Activated CD4-positive, alpha-beta T cell treated with anti-CD3 and anti-CD28 coated beads for 24 hours (primary cell): ENCODE measurements at places on chromosomes 3 and 15.

DNA sequence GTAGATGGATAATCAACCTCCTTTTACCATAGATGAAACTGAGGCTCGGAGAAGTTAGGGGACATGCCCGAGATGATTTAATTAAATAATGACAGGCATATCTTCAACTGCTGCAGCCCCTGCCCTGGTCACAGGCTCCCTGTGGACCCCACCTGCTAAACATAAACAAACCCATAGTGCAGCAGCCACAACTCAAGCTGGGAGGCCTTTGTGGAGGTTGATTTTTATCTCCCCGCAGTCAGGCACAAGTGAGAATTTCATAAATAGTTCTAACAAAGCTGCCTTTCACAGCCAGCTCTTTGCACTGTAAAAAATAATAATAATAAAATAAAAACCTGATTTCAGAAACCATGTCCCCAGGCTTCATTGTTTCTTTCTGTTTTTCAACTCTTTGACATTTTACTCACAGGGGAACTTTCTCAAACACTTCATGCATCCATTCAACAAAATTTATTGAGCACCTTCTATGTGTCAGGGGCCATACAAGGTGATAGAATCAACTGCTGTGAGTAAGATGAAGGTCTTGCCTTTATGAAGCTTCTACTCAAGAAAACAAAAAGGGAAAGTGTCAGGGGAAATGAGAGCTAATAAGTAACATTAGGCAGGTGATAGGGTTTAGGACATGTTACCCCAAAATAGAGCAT is 393.6 kb upstream of the PROK2 start:
- DNase-seq, result no peak

DNA sequence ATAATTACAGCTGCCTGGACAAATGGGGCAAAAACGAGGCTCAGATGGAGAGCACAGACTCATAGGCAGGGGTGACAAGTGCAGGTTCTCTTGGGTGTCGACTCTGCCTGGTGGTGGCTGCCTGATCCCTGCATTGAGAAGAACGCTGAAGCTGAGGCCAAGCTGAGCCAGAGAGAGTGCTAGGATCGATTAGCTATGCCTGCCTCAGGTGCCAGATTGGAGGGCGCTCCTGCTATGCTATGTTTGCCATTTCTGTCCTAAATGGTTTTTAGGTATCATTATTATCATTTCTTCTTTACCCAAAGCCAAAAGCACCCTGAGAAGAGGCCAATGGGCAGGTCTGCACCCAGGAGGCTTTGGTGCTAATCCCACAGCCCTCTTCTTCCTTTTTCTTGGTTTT is 53.9 kb upstream of the SLC6A11 start:
- DNase-seq, result no peak

- DNase-seq, result no peak
Observed at GRCh38 chr15:96262549-96263489, 67.7 kb upstream of the NR2F2 start.

DNA sequence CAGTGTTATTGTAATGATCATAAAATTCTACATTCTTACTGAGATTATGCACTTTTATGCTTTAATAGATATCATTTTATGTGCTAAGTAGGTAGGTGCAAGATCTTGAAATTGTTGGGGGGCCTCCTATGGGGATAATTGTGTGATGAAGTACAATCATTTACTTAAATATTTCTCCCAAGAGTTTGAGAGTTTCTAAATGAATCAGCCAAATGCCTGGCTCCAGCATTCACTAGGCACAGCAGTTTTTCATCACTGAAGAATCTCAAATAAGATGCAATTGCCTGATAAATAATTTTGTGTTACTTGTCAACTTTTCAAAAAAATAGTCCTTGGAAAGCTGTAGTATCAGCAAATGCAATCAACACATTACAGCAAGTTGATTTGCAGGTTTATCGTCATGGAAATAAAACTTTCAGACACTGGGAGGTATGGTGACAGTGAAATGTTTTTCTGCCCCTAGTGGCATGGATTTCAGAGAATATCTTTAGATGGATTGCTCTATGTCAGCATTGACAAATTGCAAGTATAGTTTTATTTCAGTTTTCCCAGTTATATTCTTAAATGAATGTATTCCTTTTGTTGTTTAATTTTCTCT is 167.1 kb downstream of the NEK11 start:
- DNase-seq, result no peak

- DNase-seq, result no peak
Observed at GRCh38 chr15:74873756-74874424, 725 bp upstream of the SCAMP2 start.

DNA sequence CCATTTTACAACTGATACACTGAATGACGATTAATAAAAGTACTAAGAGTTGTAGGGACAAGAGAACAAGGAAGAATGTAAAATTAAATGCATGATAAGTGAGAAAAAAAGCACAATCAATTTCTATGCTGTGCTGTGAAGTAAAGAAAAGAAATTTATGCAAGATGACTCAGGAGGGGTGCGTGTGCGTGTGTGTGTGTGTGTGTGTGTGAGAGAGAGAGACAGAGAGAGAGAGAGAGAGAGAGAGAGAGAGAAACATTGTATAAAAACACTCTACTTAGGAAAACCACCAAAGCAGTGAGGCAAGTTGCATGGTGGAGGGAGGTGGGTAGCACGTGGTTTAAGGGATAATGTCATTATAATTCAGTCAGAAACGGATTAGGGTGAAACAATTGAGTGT is 580.8 kb upstream of the ALCAM start:
- no peak for DNase-seq

GRCh38 chr3:135513106-135514059 is 452.1 kb upstream of the PPP2R3A start:
- no peak for DNase-seq

DNA sequence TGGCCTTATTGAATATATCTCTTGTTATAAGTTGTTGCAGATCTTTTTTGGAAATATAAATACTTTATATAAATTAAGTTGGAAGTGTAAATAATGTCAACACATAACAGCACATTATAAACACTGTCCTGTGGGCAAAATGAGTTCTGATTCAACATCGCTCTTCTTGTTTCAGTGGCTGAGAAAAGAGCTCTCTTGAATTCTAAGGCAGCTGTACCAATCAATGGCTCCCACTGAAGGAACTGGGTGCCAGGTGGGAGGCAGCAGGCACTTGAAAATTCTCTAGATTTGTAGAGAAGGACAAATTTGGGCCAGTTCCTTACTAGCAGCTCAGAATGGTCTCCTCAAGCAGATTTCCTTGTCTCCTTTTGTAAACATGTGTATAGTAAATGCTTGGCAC is 45.6 kb downstream of the CHST2 start:
- no peak for DNase-seq

GRCh38 chr3:30069056-30069455 is 537.3 kb upstream of the TGFBR2 start:
- no peak for DNase-seq

DNA sequence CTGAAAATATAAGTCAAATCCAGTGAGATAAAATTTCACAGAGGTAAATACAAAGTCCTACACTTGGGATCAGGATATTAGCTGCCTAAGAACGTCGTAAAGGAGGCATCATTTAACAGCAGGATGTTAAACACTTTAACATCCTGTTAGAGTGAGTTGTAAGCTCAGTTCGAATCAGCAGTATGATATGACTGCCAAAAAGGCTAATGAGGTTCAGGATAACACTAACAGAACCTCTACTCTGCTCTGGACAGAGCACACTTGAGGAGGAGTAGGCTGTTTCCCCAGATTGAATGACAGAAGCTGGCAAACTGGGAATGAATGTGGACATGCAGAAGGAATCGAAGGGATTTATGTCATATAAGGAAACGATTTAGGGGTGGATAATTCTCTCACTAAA is 227.1 kb upstream of the CD96 start:
- no peak for DNase-seq

DNA sequence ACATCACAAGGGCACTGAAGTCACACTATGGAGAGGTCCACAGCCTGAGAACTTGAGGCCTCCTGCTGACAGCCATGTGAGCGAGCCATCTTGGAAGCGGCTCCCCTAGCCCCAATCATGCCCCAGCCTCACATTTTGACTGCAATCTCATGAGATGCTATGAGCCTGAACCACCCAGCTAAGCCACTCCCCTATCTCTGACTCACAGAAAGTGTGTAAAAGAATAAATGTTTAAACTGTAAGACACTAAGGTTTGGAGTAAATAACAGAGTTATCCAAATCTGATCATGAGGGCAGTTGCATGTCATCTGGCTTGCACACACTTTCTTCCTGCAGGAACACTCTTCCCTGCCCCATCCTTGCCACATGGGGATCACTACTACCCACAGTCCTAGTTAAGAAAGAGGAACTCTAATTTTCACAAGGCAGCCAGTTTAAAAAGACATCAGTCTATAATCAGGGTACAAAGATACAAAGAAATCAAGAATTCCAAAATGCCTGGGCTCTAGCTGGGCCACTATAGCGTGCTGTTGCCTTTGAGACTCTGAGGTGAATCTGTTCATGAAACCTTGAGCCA is 494.2 kb downstream of the FOXP1 start:
- DNase-seq, result no peak

GRCh38 chr3:25515171-25515570 is 87.1 kb downstream of the RARB start:
- no peak for DNase-seq

DNA sequence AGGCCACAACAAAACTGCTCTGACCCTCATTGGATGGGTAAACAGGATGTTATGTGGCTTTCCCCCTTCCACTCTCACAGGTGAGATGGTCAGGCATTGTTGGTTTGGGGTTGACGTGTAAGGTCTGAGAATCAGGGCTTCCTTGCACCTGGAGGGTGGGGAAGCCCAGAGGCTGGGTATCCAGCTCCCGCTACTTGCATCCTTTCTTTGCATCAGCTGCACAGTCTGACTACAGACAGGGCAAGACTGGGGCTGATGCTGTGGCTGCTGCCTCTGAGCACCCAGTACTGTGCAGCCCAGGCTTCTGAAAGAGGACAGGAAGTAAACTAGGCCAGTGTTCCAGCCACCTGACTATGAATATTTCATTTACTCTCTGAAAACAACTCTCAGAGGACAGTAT is 58.0 kb upstream of the ATP2B2 start:
- DNase-seq, result no peak

DNA sequence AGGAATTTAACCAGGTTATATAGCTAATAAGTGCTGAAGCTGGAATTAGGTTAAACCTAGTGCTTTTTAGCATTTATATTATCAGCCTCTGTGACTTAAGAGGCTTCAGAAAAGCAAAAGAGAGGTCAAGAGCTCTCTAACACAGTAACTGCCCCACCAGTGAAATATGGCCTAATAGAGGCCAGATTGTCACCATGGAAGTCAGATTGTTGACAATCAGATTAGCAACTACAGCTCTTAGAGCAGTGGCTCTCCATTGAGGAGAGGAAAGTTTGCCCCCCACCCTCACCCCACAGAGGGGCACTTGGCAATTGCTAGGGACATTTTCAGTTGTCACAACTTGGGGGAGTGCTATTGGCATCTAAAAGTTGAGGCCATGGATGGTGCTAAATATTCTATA is 23.3 kb upstream of the LMOD3 start:
- no peak for DNase-seq

GRCh38 chr3:18946524-18946923 is 201.8 kb upstream of the KCNH8 start:
- DNase-seq, result no peak
